Epithelial cell of umbilical artery (primary cell): ENCODE measurements at places on chromosomes 13 and 19. TPM values are rescaled to one million over a fixed set of nuclear protein-coding genes. Genes with fewer than 3 reads are reported as not detected.

Gene RFPL4AL1
- total RNA-seq = not detected in 2 replicates

Gene LILRA5
- not detected in 2 replicates for total RNA-seq

Gene PLK5
- total RNA-seq = not detected in 2 replicates

Gene ARGLU1
- total RNA-seq = 90.3 and 115 TPM in 2 replicates

Gene C1QTNF9B
- total RNA-seq = not detected in 2 replicates

Gene TNFSF9
- 0.30 and 0.65 TPM in 2 replicates for total RNA-seq

Gene ZSWIM9
- 1.6 and 3.6 TPM in 2 replicates for total RNA-seq

Gene PBX4
- total RNA-seq = not detected in 2 replicates

Gene RTBDN
- not detected in 2 replicates for total RNA-seq

Gene PTGER1
- 0.65 and 1.2 TPM in 2 replicates for total RNA-seq

Gene PLEKHG2
- total RNA-seq = 8.4 and 12.7 TPM in 2 replicates

Gene NDUFA11
- 211 and 432 TPM in 2 replicates for total RNA-seq

Gene ERICH6B
- total RNA-seq = not detected in 2 replicates
